Amygdala (tissue), 56 donors: ENCODE measurements at places on chromosomes 4 and X.

- no peak for DNase-seq
Measured at GRCh38 chr4:18698119-18698883, 676.7 kb upstream of the LCORL start.

DNA sequence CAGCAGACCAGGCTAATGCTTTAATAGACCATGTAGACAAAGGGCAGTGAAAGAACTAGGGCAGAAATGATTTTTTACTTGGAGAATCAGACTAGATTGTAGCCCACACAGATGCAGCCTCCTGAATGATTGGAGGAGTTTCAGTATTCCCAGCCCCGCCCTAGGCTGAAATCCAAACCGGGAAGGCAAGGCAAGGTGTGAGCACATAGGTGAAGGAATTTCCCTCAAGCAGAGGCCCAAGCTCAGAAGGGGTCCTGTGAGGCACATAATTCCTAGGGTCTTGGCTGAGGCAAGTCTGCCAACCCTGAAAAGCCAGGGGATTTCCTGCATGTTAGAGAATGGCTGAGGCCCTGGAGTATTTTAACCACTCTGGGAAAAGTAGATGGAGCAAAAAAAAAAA is 56.4 kb upstream of the PAK3 start:
- no peak for DNase-seq

DNA sequence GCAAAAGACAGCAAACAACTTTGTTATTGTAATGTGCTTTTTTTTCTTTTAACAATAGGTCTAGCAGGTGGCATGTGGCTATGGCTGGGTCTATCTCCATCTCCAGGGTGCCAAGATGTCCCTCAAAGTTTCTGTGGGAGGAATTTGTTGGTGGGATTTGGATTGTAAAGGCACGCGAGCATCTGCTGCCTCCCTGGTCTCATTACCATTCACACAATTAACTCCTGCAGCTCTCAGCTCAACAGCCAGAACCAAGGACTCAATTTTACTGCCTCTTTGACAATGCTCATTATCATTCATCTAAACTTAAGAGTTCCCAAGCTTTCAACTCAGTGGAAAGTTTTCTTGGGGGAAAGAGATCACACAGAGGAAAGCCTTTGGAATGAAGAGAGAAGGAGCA is 10.9 kb upstream of the PCDH18 start:
- DNase-seq = no peak

- no peak for DNase-seq
Measured at GRCh38 chrX:48473704-48473990, 2.4 kb upstream of the FTSJ1 start.

GRCh38 chr4:66577922-66578321 is 907.6 kb upstream of the EPHA5 start:
- no peak for DNase-seq

GRCh38 chrX:9372866-9373265 is 92.0 kb upstream of the TBL1X start:
- DNase-seq = no peak

GRCh38 chrX:74788545-74789086 is 136.6 kb downstream of the NEXMIF start:
- no peak for DNase-seq
